ENCODE measurements at places on chromosomes 7 and 10. TPM values are rescaled to one million over a fixed set of nuclear protein-coding genes. Genes with fewer than 3 reads are reported as not detected.

Gene FZD1
- 45.4 TPM for total RNA-seq

Gene GRID2IP
- total RNA-seq: not detected

Gene ITGA8
- 2.5 TPM for total RNA-seq

Gene WDFY4
- 0.36 TPM for total RNA-seq

Gene PAPOLB
- under 0.01 TPM for total RNA-seq
